ENCODE measurements at places on chromosomes 16 and 17.

GRCh38 chr16:49052846-49053245 lies 228.8 kb downstream of the CBLN1 start:
- DNase-seq = no peak

DNA sequence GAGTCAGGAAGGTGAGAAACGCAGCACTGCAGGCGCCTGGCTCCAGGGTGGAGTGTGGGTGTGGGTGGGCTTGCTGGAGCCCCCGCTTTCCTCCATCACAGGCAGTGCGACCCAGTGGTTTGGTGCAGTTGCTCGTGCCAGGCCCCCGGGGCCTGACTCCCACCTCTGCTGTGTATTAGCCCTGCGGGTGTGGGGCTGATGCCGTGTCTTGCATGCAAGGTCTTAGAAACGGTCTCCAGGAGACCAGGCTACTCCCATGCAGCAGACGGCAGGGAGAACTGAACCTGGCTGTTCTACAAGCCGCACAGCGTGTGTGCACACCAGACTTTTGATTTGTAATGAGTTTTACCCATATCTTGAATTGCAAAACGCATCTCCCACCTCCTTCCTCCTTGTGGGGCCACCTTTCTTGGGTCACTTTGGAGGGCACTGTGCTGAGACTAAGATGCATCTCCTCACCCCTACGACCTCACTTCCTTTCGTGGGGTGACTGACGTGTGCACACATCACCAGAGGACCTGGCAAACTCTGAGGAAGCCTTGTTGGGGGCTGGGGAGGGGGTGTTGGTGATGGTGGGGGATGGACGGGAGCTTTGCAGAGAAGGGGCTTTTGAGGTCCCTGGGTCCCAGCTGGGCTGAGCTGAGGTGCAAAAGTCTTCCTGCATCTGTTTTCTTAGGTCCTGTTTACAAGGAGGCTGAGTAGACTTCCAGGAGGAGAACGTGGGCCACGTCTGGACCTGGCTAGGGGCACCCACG lies 101.8 kb upstream of the TNRC6C start:
- no peak for DNase-seq

GRCh38 chr17:29018788-29019474 lies 13.1 kb upstream of the SEZ6 start:
- no peak for DNase-seq

- no peak for DNase-seq
Observed at GRCh38 chr17:33266116-33266515, 27.0 kb downstream of the ASIC2 start.

GRCh38 chr17:82355770-82356427 lies 3.1 kb upstream of the TEX19 start:
- no peak for DNase-seq

DNA sequence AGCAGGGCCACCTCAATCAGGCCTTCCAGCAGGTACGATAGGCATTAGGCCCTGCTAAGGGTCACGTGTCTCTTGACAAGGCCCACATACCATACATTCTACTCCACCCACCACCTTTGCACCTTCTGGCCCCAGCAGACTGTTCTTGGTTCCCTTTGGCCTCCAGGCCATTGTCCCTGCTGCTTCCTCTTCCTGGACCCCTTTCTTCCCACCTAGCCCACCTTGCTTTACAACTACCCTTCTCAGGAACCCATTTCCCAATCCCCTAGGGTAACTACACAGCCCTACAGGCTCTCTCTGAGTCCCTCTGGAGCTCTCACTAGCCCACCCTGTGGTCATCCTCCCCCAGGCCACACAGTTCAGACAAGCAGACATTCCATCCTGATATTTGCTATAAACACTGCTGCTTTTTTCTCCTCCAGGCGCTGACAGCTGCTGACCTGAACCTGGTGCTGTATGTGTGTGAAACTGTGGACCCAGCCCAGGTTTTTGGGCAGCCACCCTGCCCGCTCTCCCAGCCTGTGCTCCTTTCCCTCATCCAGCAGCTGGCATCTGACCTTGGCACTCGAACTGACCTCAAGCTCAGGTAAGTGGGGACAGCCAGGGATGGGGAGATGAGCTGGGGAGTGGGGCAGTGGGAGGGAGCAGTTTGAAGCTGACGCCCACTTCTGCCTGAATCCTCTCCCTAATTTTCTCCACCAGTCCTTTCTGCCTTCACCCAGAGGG lies 1.4 kb upstream of the NRN1L start:
- no peak for DNase-seq

DNA sequence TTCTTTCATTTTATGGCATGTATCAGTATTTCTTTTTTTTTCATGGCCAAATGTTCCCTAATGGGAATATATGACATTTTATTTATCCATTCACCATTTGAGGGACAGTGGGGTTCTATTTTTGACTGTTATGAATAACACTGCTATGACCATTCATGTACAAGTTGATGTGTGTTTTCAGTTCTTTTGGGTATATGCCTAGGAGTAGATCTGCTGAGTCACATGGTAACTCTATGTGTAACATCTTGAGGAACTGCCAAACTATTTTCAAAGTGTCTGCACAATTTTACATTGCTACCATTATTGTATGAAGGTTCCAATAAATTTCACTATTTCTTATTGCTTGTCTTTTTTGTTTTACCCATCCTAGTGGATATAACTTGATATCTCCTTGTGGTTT lies 223.0 kb downstream of the TANC2 start:
- no peak for DNase-seq

DNA sequence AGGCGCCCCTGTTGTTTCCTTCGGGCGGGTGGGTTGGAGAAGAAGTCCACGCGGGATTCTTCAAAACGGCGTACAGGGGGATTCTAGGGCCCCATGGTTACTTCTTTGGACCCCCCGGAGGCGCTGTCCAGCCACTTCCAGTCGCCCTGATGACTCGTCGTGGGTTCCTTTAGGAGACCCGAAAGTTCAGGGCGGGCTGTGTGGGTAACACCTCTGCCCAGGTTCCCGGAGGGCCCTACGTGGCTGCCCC lies 716 bp upstream of the HIC1 start:
- DNase-seq = no peak

GRCh38 chr17:34361478-34362061 lies 1.5 kb downstream of the CCL1 start:
- peak; percentile 88 for DNase-seq
